Suprapubic skin (tissue), 4 donors: ENCODE measurements at places on chromosomes 3 and 15.

DNA sequence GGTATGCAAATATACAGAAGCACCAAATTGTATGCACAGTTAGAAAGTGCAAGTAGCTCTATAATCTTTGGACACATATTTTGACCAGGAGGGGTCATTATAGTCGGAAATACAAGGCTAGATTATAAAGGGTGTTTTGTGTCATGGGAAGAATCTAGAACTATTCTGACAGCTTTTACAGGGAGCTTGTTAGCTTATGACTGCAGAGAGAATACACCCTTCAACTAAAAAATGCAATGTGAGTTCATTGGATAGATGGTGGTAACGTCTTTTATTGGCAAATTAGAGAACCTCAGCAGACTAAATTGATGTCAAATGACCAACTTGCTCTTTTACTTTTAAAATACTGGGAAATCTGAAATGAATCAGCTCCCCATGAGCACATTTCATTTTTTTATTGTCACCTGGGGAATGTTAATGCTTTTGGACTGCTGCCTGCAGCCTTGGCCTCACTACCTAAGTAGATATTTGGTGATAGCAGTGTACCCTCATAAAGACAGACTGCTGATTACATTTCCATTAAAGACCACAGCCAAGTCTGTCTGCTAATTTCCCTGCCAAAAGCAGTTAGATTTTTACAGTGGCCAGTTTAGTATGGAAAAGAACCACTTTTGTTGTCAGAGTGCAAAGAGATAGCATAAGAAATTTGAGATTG lies 515.9 kb upstream of the DPPA4 start:
- no peak for DNase-seq

GRCh38 chr3:55297706-55298105 lies 189.4 kb downstream of the WNT5A start:
- no peak for DNase-seq

DNA sequence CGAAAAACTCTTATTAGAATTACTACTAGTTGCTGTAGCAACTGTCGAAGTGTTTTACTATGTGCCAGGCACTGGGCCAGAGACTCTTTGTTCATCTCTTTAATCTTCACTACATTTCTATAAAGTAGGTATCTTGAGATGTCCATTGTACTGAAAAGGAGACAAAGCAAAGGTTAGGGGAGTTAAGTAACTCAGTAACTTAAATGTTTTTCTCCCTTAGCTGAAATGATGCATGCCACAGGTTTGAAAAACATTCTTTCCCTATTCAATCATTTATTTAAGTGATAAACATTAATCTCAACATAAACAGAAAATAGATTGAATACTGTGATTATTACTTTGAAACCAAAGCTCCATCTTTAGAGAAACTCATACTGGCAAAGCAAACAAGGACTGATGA lies 776.2 kb downstream of the FHIT start:
- no peak for DNase-seq

DNA sequence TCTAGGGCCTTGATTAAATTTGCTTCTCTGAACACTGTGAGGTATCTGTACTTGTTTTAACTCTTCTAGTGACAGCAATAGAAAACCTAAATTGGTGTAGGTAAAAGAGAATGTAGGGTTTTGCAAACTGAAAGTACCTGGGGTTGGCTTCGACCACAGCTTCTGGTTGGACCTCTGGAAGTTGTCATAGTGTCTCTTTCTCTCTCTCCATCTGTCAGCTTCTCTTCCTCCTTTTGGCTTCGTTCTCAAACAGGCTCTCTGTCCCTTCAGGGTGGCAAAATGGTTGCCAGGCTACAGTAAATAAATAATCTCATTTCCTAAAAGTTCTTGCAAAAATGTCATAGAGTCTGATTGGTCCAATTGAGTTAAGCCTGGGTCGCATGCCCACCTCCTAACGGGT lies 149.3 kb upstream of the CTDSPL start:
- no peak for DNase-seq

DNA sequence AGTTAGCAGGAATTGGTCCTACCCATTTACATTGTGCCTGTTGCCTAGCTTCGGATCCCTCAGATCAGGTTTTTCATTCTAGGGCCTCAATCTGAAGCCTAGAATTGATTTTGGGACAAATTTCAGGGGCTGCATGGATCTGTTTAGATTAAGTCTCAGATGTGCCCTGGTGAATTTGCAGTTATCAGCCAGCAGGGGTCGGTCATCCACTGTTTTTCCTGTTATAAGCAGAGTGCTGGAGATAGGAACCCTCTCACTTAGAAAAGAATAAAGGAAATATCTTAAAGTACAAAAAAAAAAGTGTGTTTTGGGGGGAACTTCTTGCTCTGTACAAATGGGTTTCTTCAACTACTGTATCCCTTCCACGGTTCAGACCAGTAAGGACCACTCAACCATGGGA lies 212.5 kb downstream of the BCHE start:
- no peak for DNase-seq

GRCh38 chr15:50880206-50880605 lies 28.3 kb upstream of the AP4E1 start:
- DNase-seq: no peak

- DNase-seq: no peak
Observed at GRCh38 chr3:134869153-134869726, 74.2 kb downstream of the EPHB1 start.

DNA sequence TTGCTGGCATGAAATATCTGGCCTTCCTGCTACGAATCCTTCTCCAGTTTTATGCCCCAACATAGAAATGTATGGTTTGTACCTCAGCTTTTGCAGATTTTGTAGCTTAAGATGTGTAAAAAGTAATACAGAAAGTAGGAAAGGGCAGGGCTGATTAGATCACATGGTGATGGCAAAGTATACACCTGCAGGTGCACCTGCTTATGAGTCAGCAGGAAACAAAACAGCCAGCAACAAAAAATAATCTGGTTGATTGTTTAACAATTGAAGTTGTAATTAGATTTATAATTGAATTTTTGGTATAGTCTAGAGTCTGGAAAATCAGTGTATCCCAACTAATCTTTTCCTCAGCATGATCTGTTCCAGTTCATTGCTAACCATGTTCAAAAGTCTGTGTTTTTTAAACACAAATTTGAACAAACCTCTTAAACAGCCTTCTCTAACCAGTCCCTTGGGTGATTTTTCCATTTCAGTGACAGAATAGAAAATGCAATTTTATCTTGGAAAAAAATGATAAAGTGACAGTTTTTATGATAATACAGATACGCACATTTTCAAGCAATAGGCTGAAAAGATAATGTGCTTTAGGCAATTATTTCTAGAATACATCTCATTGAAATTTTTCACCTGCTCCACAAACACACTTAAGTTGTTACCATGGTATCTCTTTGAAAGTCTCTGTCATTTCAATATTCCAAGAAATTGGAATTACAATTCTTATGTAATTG lies 477.4 kb downstream of the NAALADL2 start:
- DNase-seq: no peak

DNA sequence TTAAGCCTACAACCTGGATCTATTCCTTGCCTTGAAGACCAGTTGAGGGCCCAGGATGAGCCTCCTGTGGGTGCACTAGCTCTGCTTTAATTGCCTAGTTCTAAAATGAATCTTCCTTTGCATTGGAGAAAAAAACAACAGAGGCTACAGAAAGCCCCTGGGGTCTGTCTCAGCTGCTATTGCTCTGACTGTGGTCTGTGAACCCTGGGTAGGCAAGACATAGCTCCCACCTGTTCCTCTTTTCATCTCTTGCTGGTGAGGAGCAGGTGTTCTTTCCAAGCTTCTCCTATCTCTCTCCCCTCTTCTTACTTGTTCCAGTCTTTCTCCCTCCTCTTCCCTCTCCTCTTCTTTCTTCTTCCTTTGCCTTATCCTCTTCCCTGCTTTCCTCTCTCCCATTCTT lies 28.8 kb downstream of the RBP2 start:
- DNase-seq: no peak
